Activated effector memory CD4-positive, alpha-beta T cell treated with anti-CD3 and anti-CD28 coated beads, Interleukin-2, amount 50 U/mL, for 16 hours (primary cell): ENCODE measurements at places on chromosomes 16 and 17.

GRCh38 chr16:8589900-8590688 is at the start of gene TMEM114:
Gene TMEM114, minus strand, starts transcription at chr16:8590511. Its CDS starts 673 bp downstream, at chr16:8589838.
- no peak for DNase-seq

DNA sequence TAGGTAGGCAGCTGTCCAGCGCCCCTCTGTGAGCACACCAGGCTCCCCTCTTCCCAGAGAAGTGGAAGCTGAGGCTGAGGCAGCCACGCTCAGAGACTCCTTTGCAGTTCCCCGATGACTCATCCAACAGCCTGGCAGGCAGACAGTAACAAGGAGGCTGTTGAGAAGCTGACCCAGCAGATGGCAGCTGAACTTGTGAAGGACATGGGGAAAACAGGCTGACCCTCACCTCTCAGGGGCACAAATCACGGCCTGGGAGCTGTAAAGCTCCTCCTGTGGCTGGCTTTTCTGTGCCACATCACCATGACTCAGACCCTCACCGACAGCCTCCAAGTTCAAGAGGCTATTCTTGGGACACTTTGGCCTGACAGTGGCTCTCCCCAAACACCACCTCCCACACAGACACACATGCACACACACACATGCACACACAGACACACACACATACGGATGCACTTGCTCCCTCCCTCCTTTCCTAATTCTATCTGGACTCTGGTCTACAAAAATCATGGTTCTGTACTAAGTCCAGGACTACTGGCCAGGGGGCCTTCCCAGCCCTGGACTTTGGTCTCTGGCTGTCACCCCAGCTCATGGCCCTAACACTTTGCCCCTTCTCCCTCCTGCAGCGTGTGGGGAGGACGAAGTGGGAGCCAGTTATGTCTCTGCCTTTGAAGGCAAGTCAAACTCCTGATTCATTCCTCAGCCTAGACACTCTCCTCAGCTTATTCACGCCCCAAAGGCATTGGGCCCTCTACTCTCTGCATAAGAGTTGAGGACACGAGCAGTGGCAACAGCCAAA is 23.2 kb downstream of the MAP3K14 start:
- DNase-seq: peak; percentile 68

- peak; percentile 46 for DNase-seq
These were observed 13.9 kb upstream of the TNRC6C start for GRCh38 chr17:77944390-77945222.

- DNase-seq: no peak
These were observed 22.7 kb downstream of the NXN start for GRCh38 chr17:956905-957304.

- DNase-seq: no peak
These were observed 22.0 kb upstream of the PHLPP2 start for GRCh38 chr16:71746442-71747046.

DNA sequence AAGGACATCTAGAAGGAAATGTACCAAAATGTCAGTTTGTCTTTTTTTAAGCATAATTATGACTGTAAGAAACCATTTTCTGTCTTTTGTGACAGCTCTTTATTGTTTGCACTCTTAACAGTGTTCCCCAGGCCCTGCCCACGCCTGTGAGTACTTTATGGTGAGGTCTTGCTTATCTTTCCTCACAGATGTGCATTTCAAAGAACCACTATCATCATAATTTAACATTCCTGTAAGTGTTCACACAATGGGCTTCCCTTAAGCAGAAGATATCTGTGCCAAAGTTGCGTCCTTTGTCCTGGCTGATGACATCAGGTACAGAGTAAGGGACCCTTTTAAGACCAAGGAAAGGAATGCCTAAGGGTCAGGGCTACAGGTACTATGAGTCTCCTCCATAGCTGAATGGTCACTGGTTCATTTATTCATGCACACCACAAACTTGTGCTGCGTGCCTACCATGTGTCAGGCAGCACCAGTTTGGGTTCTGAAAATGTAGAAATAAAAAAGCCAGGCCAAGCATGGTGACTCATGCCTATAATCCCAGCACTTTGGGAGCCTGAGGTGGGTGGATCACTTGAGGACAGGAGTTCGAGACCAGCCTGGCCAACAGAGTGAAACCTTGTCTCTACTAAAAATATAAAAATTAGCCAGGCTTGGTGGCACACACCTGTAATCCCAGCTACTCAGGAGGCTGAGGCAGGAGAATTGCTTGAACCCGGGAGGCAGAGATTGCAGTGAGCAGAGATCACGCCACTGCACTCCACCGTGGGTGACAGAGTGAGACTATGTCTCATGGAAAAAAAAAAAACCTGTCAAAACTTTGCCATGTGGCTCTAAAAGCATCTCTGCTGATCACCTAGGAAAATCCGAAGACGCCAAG is 55.4 kb upstream of the NLK start:
- no peak for DNase-seq

DNA sequence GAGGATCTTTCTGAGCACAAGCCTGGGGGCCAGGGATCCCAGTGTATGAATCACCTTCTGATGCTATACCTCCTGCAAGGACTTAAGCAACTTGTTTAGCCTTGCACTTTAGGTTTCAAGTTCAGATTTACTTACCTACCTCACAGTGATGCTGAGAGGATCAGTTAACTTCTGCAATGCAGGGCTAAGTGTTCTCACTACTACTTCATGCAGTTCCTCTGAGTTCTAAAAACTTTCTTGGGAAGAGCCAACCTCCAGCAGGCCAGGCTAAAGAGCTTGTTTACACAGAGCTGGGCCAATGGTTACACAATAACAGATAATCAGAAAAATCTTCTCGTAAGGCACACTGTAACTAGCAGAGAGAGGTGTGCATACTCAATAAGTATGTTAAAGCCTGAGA is 13.0 kb downstream of the VEZF1 start:
- no peak for DNase-seq

GRCh38 chr17:49190932-49191331 is 19.4 kb downstream of the GNGT2 start:
- DNase-seq: peak; percentile 62

DNA sequence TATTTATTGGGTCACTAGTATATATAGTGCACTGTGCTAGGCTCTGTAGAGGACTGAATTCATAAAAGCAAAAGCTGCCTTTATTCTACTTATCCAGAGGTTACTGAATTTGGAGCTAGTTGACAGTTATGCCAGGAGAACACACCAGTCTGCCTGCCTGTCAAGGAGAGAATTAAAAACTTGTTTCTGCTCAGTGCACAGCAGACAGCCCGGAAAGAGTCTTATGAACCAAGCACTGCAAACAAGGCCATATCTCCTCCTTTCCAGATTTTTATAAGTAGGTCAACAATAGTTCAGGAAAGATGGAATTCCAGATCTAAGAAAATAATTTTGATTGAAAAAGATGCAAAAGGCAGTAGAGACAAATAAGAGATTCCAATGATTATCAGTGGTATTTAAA is 267.8 kb downstream of the CA10 start:
- no peak for DNase-seq

- no peak for DNase-seq
These were observed 412 bp downstream of the EPN2 start for GRCh38 chr17:19237389-19238166.

DNA sequence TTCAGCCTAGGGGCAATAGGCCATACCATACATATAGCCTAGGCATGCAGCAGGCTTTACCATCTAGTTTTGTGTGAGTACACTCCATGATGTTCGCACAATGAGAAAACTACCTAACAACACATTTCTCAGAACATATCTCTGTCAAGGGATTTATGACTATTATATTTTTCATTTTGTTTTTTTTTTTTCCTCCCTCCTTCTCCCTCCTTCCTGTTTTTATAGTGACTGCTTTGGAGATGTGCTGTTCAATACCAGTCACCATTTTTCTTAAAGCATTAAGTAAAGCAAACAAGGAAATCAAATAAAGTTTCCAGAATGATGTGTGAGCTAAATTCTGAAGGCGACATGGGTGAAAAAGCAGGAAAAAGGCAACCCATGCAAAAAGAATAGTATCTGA is 194.6 kb downstream of the STX8 start:
- no peak for DNase-seq

- DNase-seq: no peak
These were observed 33.6 kb downstream of the DHRS7B start for GRCh38 chr17:21160401-21160800.

DNA sequence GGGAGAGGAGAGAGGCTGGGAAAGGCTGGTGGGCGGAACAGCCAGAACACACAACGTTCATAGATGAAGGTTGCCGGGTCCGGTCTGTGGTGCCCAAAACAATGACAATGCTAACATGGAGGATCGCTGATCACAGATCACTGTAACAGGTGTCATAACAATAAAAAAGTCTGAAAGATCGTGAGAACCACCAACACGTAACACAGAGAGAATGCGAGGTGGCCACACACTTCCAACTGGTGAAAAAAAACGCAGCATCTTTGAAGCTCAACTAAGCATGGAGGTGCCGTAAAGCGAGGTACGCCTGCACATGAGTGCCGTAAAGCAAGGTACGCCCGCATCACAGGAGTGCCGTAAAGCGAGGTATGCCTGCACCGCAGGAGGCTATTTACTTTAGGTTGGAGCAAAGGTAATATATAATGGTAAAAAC is 42.3 kb downstream of the ABR start:
- peak; percentile 70 for DNase-seq

DNA sequence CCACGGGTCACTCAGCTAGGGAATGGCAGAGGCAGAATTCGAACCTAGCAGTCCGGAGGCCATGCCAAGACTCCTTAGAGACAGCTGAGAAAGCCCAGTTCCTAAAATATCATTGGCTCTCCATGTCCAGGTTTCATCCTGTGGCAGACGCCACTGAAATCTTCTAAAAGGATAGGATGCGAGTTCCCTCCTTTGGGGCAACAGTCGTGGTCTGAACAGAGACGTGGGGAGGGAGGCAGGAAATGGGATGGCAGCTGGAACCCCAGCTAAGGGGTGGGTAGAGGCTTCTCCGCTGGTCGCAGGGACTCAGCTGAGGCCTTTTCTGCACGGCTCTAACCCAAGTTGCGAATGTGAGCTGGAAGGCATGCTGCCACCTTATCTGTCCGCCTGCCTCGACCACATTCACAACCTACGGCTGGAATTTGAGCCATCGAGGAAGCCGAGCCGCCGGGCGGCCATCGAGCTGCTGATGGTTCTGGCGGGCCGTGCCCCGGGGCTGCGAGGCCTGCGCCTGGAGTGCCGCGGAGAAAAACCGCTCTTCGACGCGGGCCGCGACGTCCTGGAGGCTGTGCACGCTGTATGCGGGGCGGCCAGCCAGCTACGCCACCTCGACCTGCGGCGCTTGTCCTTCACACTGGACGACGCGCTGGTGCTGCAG is 1.9 kb upstream of the HSF4 start:
- no peak for DNase-seq

DNA sequence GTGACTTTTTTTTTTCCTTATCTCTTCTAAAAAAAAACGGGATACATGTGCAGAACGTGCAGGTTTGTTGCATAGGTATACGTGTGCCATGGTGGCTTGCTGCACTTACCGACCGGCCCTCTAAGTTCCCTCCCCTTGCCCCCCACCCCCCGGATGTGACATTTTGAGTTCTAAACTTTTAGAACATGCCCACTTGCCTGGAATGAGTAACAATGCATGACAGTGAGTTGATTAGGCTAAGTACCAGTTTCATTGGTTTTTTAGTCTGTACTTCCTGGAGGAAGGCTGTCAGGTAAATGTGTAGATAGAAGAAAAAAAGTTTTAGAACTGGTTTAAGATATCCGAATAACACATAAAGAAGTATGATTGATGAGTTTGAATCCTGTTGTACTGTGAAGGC is 4.0 kb downstream of the BPTF start:
- peak; percentile 73 for DNase-seq

DNA sequence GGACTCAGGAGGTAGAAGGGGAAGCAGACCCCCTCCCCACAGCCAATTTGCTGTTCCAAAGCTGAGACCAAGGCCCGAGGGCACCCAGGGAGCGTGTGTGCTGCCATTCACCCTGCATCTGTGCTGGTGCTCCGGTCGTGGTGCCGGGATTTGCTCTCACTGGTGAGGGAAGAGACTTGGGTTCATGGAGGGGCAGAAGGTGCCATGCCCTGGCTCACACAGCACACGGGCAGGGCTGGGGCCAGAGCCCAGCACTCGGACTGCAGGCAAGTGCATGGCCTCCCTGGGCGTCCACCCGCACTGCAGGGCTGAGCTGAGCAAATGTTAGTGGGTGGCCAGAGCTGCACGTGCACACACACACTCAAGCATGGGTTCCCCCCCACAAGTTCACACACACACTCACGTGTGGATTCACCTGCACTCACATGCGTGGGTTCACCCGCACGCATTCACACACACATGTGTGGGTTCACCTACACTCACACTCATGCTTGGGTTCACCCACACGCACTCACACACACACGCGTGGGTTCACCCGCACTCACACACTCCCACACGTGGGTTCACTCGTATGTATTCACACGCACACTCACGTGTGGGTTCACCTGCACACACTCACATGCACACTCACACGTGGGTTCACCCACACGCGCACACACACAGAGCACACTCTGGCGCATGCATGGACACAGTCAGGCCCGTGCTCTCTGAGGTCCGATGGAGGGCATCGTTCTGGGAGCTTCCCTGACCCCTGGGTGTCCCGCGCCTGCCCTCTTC is 57.0 kb upstream of the CBFA2T3 start:
- no peak for DNase-seq

DNA sequence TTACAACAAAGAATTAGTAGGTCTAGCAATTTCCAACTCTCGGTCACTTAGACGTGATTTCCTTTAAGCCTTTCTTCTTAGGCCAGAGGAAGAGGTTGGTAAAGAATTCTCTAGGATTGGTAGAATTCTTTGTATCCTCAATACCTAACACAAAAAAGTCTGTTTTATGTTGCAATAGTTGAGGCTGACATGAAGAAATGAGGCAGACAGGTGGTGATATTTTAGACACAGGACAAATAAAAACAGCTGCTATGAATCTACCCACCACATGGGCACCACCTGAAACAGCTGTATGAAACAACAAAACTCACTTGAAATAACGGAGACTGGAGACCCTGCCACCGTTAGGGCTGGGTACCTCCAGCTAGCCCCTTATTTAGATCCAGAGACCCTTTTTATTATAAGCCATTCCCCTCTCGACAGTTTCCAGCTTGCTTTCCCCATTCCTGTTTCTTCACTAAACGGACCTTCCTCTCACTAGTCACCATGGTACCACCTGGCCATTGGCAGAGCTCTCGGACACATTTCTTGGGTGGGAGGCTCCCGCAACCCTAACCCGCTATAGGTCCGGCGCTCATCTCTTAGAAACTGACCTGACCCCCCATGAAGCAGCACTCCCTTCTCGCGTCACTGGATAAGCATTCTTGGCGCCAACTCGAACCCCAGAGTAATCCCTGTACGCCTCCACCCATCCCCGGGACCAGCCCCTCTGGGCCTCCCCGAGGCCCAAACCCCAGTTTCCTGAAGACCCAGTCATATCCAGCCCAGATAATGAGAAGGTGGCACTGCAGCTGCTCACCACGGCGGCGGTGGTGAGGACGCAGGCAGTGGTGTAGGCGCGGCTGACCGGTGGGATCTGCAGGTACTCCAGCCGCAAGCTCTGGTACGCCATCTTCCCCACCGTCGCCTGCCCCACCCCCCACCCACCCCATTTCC is at the start of gene DERL2:
Gene DERL2 (minus strand): TSS at position 909 of the 936 bp plus-strand sequence. CDS start 17 bp downstream, at position 892.
- DNase-seq: no peak

- no peak for DNase-seq
These were observed 63.6 kb downstream of the NUP93 start for GRCh38 chr16:56793492-56793891.
